ENCODE measurements at places on chromosomes 7 and 10.

GRCh38 chr10:127874671-127875448 lies 17.9 kb downstream of the CLRN3 start:
- DNase-seq: no peak

GRCh38 chr7:134298902-134299683 lies 17.6 kb downstream of the SLC35B4 start:
- DNase-seq: no peak

GRCh38 chr10:11301571-11302111 lies 284.0 kb downstream of the CELF2 start:
- DNase-seq: no peak

GRCh38 chr7:28096713-28097112 lies 83.9 kb downstream of the JAZF1 start:
- DNase-seq: peak; percentile 45

- no peak for DNase-seq
These were observed 43.0 kb downstream of the CH25H start for GRCh38 chr10:89164080-89164479.

- no peak for DNase-seq
These were observed 2.8 kb upstream of the CHCHD1 start for GRCh38 chr10:73779018-73779417.

- DNase-seq: no peak
These were observed 84.2 kb downstream of the VIPR2 start for GRCh38 chr7:159060440-159060839.

DNA sequence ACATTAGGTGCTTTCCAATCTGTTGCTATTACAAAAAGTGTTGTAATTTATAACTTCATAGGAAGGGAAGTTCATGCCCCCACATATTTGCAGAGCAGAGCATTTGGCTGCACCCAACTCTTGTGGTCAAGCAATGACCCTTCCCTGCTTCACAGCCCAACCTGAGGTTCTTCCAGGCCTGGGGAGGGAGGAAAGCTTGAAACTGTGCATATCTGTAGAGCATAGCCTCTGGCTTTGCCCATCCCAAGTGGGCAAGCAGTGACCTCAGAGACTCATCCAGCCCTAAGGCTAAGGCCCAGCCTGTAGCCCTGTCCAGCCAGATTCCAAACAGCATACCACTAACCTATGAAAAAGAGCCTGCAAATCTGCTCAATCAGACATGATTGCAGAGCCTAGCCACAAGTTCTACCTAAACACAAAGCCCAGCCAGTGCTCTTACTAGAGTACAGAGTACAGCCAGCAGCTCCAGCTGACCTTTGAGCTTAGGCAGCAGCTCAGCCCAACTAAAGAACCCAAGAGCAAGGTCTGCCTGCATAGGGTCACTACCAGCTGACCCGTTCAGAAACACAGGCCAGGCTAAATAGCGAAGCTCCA lies 14.4 kb upstream of the GSTK1 start:
- no peak for DNase-seq

GRCh38 chr7:17093461-17093860 lies 205.0 kb upstream of the AHR start:
- no peak for DNase-seq

DNA sequence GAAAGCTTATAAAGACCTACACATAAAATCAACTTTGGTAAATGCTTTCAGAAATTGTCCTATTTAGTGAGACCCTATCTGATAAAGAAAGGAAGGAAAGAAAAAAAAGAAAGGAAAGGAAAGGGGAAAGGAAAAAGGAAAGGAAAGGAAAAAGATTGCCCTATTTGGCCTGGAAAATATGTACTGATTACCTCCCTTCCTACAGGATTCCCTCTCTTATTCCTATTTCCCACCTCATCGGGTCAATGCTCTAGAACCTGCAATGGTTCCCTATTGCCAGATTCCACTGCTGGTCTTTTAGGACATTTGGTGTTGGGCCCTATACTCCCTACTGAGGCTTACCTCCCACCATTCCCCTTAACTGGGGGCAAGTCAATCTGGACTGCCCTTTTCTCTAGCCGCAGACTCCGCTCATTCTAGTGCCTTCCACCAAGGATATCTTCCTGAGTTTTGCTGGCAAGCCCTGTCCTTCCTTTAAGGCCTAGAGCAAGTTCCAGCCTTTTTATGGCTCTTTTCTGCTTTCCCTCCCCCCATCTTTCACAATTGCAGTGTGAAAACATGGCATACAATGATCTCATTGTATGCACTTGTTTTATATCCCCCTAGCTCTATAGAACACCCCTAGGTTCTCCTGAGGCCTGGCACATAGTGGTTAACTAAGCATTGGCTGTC lies 4.4 kb downstream of the DDIT4 start:
- no peak for DNase-seq

- no peak for DNase-seq
These were observed 45.0 kb downstream of the ZFAND4 start for GRCh38 chr10:45627412-45628048.

GRCh38 chr7:100655908-100656674 lies at the start of gene ACTL6B:
Gene ACTL6B, minus strand, starts transcription at chr7:100656448. Its CDS starts 94 bp downstream, at chr7:100656354.
- DNase-seq: peak; percentile 76

Data from activated CD4-positive, alpha-beta T cell treated with anti-CD3 and anti-CD28 coated beads, Interleukin-2, amount 50 U/mL, for 48 hours (primary cell).